ENCODE measurements at places on chromosomes 16 and 17.

DNA sequence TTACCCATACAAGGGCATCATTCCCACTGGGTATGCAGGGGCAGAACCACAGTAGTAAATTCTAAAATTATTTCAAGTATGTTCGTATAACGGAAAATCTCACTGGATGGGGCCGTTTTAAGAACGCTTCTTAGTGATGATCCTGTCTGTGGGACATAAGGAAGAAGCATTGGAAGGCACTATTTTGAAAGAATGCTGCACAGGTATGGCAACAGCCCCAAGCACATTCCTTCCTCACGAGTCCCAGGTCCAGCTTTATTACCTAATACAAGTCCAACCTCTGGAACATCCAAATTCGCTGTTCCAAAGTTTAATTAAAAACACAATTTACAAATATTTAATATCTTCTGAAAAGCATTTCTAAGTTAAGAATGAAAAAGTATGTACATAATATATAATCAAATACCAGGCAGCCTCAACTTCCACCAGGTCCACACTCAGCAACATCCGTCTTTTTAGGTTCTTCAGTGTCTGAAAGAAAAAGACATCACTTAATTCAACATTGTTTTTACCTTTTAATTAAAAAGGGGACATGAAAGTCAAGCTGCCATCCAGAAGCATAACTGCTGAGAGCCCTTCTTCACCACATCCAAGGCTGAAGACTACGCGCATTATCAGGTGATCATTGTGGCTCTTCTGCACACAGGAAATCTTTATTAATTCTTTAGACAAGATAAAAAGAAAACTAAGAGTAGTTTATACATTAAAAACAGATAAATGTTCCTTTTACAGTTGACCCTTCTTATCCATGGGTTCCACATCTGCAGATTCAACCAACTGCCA is 49.8 kb downstream of the BRD7 start:
- DNase-seq: no peak

DNA sequence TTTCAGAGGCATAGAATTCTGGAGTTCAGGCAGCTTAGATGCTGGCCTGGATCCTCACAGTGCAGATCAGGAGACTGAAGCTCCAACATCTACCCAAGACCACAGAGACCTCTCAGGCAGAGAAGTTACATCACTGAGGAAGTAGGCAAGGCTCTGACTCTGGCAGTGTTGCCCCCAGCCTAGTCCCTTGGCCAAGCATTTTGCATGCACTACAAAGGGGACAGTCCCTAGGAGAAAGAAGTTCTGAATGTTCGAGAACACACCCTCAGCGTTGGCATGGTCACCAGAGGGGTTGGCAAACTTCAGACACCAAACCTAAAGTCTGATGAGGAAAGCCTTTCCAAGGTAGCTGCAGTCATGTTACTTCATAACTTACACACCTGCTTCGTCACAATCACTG is 2.5 kb downstream of the RANBP10 start:
- DNase-seq: no peak

GRCh38 chr16:27149986-27150385 is 53.3 kb upstream of the KDM8 start:
- no peak for DNase-seq

- no peak for DNase-seq
Observed at GRCh38 chr17:77884019-77884418, 74.5 kb upstream of the TNRC6C start.

DNA sequence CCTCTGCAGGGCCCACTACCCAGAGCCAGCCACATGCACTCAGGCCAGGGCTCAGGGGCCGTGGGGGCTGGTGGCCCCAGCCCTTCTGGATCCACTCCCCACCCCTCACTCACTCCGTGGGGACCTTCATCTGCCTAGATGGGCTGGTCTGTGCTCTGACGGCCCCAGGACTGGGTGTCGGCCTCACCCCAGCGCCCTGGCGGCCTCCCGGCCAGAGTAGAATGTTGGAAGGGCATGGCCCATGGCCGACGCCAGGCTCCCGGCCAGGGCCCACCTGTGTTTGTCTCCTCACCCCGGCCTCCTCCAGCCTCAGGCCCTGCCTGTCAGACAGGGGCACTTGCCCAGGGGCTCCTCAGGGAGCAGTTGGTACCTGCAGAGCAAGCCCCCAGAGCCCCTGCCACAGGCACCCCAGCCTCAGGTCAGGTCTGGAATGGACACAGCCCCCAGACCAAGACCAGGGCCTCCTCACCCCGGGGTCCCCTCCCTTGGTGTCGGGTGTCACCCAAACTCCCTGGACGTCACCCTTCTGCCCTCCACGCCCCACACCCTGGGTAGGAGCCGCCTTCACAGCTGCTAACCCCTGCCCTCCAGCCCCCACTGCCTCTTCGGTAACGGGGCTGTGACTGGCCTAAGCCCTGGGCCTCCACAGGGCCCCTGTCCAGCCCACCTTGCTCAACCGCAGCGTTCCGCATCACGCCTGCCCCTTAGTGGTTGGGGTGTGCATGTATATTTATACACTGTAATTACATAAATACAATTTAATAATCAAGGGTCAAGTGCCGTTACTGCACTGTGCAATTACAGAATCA is 3.0 kb upstream of the CDH15 start:
- DNase-seq: no peak

DNA sequence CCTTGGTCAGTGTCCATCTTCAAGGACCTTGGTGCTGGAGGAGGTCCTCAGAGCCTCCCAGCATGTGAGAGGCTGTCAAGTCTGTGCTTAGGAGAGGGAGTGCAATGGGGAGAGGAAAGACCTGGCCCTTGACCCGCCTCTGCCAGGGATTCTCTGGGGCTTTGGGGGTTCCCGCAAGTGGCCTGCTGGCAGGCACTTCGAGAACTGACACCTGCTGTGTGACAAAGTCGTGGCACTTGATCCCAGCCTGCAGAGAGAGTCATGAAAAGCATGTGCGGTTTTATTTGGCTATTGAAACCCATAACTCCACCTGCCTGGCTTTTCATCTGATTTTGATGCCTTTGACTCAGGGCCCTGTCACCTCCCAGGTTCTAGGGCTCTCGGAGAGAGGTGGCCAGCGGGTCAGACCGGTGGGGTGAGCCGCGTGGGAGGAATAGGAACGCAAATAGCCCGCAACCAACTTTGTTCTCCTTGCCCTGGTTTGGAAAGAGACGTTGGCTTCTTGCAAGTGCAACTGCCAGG is 42.8 kb upstream of the GSE1 start:
- DNase-seq: no peak

GRCh38 chr17:32654324-32654723 is 167.5 kb downstream of the CDK5R1 start:
- no peak for DNase-seq

GRCh38 chr17:1216217-1217088 is 36.7 kb upstream of the ABR start:
- DNase-seq: no peak

DNA sequence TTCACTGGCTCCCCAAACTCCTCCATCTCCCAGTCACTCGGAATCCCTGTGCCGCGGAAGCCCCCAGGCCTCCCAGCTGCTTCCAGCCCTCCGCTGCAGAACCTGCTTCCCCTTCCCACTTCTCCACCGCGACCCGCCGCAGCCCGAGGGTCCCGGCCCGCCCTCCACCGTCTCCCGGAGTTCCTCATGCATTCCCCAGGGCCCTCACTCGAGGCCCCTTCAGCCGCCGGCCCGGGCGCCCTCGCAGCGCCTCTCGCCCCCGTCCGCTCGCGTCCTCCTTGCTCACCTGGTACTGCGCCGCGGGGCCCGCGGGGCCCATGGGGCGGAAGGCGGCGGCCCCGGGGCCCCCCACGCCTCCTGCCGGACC is 329 bp downstream of the SMARCD2 start:
- DNase-seq: peak; percentile 34

DNA sequence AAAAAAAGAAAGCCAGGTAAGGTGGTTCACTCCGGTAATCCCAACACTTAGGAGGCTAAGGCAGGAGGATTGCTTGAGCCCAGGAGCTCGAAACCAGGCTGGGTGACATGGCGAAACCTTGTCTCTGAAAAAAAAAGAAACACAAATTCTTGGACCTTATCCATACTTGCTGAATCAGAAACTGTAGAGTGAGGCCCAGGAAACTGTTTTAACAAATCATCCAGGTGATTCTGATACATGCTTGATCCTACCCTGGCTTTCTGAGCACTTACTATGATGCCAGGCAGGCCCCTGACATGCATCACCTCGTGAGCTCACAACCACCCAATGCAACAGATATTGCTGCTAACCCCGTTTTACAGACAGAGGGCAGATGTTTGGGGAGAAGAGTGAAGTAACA is 4.0 kb upstream of the NAE1 start:
- DNase-seq: no peak

DNA sequence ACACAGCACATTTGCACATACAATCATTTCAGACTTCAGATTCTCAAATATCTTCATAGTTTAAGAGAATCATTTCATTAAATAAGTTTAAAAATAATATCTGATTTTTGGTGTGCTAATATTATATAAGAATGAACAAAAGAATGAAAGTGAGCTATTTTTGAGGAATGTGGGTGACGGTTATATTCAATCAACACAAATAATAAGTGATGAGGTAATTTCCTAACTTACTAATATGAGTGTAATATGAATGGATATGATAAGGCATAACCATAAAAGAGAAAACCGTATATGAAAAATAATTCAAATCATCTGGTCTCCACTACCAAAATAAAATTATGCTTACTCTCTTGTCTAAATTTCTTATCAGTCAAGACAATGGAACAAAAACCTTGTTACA is 68.4 kb upstream of the NACA2 start:
- no peak for DNase-seq

GRCh38 chr16:66226762-66227161 is 139.7 kb upstream of the CDH5 start:
- DNase-seq: no peak

DNA sequence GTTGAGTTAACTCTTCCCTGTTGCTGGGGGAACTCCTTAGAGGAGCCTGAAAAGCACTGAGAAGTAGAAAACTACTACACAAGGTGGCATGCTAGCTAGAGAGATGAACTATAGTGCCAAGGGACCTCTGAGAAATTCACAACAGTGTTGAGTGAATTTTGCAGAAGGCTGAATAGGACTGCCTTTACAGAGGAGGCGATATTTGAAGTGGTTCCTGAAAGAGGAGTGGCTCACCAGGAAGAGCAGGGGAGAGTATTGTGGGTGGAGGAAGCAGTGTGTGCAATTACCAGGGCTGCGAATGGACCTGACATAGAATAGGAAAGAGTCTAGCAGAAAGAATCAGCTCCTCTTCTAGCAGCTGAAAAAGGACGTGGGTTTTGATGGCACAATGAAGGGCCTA is 66.4 kb downstream of the CDK5R1 start:
- DNase-seq: no peak

GRCh38 chr17:6592173-6592572 is 35.8 kb upstream of the PITPNM3 start:
- DNase-seq: peak; percentile 59

DNA sequence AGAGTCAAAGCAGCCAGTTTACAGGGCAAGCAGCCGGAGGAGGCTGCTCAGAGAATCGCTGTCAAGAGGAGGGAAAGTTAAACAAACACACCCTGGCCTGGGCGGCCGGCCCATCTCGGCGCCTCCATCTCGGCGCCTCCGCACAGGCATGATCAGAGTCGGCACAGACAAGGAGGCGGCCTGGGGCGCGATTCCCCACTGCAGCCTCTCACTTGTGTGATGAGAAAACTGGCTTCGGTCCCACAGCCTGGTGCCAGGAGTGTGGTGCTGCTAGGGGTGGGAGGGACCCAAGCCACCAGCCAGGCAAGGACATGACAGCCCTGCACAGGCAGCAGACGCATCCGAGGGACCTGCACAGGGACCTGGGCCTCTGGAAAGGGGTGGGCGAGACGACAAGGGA is 17.7 kb downstream of the SLC38A10 start:
- no peak for DNase-seq

GRCh38 chr17:15231851-15232516 is 33.1 kb downstream of the PMP22 start:
- no peak for DNase-seq

DNA sequence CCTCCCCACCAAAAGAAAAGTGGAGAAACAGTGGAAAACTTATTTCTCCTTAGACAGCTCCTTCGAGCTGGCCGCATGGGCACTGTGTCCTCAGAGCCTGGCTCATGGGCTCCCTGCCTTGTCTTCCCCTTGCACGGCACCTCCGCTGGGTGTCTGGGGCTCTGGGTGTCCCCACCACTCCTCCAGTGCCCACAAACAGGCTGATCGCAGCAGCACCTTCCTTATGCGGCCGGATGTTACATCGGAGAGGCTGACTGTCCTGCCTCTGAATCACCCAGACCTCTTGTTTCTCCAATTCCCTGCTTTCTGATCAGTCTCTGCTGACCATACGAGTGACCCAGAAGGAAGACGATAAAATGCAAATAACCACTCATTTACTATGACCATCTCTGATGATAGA is 121.7 kb downstream of the SLC39A11 start:
- DNase-seq: no peak

GRCh38 chr16:80536238-80536637 is 4.6 kb upstream of the DYNLRB2 start:
- DNase-seq: no peak

DNA sequence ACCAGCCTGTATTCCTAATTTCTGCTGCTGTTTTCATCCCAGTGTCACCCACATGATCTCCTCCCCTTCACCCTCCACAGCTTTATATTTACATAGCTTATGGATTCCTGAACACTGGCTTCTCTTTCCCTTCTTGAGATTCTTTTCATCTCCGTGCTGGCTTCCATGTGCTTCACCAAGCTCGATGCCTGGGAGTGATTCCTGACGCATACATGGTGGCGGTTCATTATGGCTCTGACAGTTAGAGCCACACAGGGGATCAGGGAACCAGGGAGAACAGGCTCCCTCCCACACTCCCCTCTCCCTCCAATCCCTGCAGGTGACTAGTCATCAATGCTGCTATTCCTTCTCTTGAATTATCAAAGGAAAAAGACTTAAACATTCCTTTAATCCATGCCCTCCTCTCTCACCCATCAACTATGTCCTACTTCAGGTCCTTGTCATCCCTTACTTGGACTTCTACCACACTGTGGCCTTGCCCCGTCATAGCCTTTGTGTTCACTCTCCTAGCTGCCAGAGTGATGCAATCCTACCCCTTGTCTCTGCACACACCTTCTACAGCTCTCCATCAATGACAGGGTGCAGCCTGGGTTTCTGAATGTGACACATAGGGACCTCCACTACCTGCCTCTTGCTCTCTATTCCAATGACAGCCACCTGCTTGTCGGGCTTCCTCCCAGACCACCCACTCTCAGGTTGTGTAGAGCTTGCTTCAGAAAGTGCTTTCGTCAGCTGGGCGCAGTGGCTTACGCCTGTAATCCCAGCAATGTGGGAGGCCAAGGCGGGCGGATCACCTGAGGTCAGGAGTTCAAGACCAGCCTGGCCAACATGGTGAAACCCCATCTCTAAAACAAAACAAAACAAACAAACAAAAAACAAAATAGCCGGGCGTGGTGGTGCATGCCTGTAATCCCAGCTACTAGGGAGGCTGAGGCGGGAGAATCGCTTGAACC is 43.6 kb downstream of the MYH13 start:
- no peak for DNase-seq

DNA sequence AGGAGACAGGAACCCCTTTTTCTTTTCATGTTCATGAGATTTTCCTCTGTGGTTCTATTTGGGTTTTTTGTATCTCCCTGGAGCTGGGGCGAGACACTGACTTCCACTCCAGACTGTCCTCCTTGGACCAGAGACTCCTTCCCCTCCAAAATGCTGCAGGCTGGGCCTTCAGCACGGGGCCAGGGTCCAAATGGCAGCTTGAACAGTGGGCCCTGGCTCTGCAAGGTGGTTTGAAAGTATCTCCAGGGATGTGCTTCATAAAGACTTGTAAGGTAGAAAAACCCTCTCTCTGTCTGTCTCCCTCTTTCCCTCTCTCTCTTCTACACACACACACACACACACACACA is 236.1 kb downstream of the ZNF423 start:
- DNase-seq: no peak
